C1 segment of cervical spinal cord (tissue), 14 donors: ENCODE measurements at places on chromosomes 12 and 14.

DNA sequence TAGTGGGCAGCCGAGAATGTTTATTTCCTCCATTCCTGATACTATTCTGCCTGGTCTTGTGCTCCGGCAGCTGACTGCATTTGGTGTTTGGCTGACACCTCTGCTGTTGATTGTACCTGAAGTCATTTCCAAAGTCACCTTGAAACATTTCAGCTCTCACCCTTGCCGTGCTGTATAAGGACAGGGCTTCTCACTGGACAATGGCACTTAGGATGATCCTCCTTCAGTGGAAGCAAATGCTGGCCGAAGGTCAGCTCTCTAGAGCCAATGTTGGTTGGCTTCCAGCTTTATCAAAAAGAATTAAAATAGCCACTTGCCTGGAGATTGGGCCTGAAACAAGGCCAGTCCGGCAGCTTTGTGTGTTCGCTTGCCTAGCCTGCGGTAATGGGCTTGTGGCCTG is 44.0 kb downstream of the ACACB start:
- DNase-seq: no peak

- DNase-seq: no peak
Observed at GRCh38 chr12:120685522-120685921, 1.4 kb upstream of the MLEC start.

DNA sequence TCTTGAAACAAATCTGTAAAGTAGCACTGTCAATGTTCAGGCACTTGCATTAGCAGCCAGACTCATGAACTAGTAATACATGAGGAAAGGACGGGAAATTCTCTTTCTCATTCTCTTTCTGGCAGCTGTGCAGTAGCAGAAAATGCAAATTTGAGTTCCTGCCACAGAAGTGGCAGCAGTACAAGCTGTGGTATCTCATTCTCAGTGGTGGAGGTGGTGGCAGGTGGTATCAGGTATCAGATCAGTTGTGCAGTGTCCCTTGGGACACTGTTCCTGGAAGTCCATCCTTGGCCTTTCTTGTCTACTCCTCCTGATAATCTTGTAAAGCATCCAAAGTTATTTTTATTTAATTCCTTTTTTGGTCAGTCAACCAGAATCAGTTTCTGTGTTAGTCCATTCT is 103.0 kb downstream of the C12orf42 start:
- DNase-seq: no peak

DNA sequence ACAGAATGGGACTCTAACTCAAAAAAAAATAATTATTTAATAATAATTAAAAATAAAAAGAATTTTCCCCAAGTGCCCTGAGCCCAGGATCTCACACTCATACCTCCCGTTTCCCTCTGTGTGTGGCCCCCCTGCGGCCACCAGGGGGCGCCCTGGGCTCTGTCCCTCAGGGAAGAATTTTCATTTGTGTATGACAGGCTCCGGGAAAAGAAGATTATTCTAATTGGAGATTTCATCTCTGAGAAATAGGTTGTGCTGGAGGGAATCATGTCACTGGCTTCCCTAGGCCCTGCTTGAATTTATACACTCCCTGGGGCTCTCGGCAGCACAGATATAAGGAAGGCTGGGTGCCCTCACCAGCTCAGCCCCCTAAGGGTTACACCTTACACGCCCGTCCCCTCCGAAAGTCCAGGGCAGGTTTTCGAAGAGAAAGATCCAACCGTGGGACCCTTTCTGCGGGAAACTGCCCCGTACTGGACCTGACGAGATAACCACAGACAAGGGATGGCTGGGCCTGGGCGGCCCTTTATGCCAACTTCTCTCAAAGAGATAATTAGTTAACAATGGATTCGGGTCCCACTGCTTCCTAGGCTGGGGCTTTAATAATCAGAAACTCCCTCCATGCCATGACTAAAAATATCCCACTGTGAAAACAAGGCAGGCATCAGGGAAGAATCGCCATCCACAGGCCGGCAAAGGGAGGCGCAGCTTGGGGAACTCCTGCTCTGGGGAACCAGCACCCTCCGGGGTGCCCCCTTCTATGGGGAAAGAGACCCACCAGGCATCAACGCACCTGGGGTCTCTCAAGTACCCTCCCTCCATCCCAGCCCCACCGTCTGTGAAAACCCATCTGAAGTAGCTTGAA is 80.7 kb downstream of the KDM2B start:
- no peak for DNase-seq

GRCh38 chr12:40646456-40646855 is 45.8 kb upstream of the CNTN1 start:
- DNase-seq: no peak

GRCh38 chr12:58138424-58138823 is 197.1 kb downstream of the ATP23 start:
- no peak for DNase-seq

- DNase-seq: no peak
Observed at GRCh38 chr12:44246482-44247105, 410.7 kb downstream of the TMEM117 start.

DNA sequence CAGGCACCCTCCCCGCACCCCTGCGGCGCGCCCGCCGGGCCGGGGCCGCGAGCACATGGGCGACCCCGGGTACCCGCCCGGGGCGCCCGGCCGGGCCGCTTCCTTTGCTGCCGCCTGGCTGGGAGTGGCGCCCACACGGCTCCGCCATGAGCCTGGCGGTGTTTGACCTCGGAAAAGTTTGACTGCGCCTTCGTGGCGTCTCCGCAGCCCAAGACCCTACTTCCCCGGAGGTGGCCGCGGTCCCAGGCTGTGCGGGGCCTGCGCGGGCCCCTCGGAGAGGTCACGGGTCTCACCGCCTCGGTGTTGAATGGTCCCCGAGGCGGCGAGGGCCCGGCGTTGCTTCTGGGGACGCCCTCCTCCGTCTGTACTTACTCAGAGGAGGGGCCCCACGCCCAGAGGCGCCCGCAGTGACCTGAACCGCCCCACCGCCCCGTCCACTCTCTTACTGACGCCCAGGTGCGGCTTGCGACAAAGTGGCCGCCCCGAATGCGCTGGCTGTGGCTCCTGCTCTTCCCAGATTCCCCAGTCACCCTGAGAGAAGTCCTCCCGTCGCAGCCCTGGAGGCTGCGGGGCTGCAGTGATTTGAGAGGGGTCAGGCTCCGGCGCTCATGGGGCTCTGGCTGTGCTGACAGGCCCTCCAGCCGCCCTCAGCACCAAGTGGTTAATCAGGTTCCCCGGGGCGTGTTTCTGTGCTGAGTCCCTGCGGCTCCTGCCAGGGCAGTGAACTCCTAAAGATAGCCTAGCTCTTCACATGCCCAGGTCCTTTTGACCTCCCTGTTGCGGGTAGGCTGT is 5.8 kb downstream of the KMT5A start:
- DNase-seq: peak; percentile 24

DNA sequence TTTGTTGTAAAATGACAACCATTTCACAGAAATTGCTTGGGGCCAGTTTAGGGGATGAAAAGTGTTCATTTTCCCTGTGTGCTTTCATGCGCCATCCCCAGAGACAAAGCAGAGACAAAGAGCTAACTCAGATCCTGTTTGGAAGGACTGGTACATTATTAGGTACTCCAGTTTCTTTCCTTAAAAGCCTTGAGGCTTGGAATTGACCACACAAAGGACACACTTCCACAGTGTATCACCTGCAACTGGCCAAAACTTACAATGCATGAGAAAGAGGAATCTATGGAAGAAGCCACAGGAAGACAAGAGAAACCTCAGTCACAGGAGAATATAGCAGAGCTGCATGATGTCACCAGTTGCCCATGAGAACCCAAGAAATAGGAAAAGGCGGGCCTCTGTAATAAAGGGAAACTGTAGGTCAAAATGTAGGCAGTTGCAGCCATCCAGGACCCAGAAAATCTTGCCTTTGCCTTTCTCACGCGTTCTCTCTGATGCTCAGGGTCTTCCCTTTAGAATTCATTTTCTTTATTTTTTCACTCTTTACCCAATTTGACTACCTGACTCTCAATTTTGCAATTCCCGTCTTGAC is 339.0 kb downstream of the RMST start:
- DNase-seq: no peak

DNA sequence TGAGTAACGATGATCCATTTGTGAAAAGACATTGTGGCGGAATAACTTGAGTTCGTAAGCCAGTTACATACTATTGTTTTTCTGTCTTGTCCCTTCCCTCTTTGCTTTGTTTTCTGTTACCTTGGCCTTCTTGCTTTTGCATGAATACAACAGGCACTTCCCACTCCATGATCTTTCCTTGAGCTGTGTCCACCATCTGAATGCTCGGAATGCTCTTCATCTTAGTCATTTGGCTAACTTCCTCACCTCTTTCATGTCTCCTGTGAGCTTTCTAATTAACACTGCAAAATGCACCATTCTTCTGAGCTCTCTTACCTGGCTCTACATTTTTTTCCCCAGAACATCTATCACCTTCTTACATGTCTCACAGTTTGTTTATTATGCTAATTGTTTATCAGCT is 10.0 kb downstream of the KNTC1 start:
- DNase-seq: no peak

DNA sequence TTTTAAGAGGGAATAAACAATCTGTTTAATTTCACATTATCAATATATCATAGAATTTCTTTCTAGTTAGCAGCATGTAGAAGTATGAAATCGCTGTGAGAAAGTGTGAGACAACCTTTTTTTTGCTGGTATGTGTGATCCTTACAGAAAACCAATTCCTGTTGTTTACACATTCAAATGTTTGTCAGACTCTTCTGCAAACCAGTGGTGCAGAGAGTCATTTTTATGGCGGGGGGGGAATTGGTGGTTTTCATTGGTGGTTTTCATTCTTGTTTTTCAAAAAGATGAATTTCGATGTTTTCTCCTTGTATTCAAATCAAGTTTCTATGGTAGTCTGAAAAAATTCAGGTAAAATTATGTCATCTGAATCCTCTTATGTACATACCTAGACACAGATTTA is 57.8 kb downstream of the SLC25A21 start:
- no peak for DNase-seq

GRCh38 chr14:33356181-33356580 is 417.5 kb downstream of the NPAS3 start:
- no peak for DNase-seq
